Thyroid gland (tissue), 4 donors: ENCODE measurements at places on chromosomes 11 and 22. TPM values are rescaled to one million over a fixed set of nuclear protein-coding genes. Genes with fewer than 3 reads are reported as not detected.
A peak's percentile ranks its signal among the peaks of the same experiment; 100 is the strongest.

- H3K36me3 ChIP-seq, result no peaks in the 10 kb centered on the region
- H3K4me1 ChIP-seq, result peaks cover 3% of the 10 kb centered on the region
- DNase-seq, result no peak
- H3K4me3 ChIP-seq, result no peak overlapping the region
Observed at GRCh38 chr11:13928566-13929251, 33.8 kb upstream of the SPON1 start.

GRCh38 chr22:19464546-19464945 is 14.4 kb downstream of the UFD1 start:
- H3K4me3 ChIP-seq, result no peak overlapping the region
- no peaks in the 10 kb centered on the region for H3K27me3 ChIP-seq
- DNase-seq, result no peak
- peaks cover 61% of the 10 kb centered on the region for H3K36me3 ChIP-seq

- DNase-seq, result no peak
- no peaks in the 10 kb centered on the region for H3K4me1 ChIP-seq
- H3K27me3 ChIP-seq, result no peaks in the 10 kb centered on the region
- no peak overlapping the region for H3K4me3 ChIP-seq
- no peaks in the 10 kb centered on the region for H3K36me3 ChIP-seq
Observed at GRCh38 chr22:38402204-38402603, 52.8 kb downstream of the KCNJ4 start.

DNA sequence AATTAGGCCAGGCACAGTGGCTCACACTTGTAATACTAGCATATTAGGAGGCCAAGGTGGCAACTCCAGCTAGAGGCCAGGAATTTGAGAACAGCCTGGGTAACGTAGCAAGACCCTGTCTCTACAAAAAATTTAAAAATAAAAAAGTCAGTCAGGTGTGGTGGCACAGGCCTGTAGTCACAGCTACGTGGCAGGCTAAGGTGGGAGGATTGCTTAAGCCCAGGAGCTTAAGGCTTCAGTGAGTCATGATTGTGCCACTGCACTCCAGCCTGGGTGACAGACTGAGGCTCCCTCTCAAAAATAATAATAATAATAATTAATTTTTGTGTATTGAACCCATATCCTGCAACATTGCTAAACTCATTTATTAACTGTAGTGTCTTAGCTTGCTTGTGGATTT is 15.3 kb upstream of the TRIM29 start:
- no peak overlapping the region for H3K27ac ChIP-seq
- no peaks in the 10 kb centered on the region for H3K27me3 ChIP-seq
- DNase-seq, result no peak
- H3K4me1 ChIP-seq, result no peaks in the 10 kb centered on the region

GRCh38 chr22:30809086-30809485 is 114.4 kb downstream of the OSBP2 start:
- H3K36me3 ChIP-seq, result no peaks in the 10 kb centered on the region
- no peaks in the 10 kb centered on the region for H3K27me3 ChIP-seq
- no peak overlapping the region for H3K27ac ChIP-seq
- no peak overlapping the region for H3K4me3 ChIP-seq

DNA sequence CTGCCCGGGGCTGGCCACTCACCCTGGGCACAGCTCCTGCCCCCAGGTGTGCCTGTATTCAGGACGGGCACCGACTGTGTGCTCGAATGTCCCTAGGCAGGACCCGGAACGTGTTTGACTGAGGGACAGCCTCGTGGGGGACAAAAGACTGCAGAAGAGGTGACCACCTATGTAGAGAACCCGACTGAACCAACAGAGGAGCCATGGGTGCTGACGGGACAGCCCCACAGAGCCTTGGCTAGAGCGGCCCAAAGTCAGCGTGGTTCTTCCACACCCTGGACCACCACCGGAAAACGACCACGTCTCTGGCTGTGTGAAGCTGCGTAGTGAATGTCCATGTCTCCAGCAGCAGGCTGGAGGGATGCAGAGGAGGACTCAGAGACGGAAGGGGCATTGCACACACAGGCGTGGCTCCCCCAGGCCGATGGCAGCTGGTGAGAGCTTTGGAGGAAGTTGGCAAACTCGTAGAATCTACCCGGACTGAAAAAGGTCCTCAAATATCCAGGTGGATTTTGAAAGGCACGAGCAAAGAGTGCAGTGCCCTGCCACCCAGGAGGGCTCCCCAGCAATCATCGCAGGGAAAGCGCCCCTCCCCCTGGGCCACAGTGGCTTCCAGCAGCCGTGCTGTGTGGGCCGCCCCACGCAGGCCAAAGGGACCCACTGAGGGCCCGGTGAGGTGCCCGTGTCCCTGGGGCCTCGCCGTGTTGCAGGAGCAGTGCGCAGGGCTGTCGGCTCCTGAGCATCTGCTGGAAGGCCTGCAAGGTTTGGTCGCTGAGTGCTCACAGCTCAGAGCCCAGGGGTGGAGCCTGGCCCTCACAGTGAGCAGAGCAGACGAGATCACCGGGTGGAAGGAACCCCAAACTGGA is 17.5 kb upstream of the MUC5B start:
- H3K27ac ChIP-seq, result no peak overlapping the region
- no peaks in the 10 kb centered on the region for H3K4me1 ChIP-seq

- H3K4me1 ChIP-seq, result peaks cover 16% of the 10 kb centered on the region
- no peaks in the 10 kb centered on the region for H3K36me3 ChIP-seq
- H3K27me3 ChIP-seq, result no peaks in the 10 kb centered on the region
- no peak overlapping the region for H3K27ac ChIP-seq
- no peak overlapping the region for H3K4me3 ChIP-seq
- no peak for DNase-seq
Observed at GRCh38 chr22:40082184-40082583, 87.4 kb downstream of the FAM83F start.

DNA sequence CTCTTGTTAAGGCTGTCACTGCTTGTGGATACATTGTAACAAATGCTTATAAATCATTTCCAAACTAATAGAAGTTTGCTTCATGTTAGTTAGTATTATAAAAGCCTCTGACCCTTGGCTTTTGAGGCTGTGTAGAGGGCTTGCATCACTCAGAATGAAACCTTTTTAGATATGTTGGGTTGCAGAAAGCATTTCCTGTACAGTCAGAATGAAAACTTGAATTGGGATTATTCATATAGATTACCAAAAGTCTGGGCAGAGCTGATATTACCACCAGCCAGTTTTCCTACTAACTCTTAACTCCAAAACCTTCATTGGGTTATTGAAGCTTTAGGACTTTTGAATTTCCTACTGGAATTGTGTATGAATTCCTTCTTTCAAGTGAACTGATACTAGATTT is 12.0 kb downstream of the KMT2A start:
- H3K4me3 ChIP-seq, result no peak overlapping the region
- H3K4me1 ChIP-seq, result peaks cover 51% of the 10 kb centered on the region
- no peaks in the 10 kb centered on the region for H3K27me3 ChIP-seq
- no peak for DNase-seq

DNA sequence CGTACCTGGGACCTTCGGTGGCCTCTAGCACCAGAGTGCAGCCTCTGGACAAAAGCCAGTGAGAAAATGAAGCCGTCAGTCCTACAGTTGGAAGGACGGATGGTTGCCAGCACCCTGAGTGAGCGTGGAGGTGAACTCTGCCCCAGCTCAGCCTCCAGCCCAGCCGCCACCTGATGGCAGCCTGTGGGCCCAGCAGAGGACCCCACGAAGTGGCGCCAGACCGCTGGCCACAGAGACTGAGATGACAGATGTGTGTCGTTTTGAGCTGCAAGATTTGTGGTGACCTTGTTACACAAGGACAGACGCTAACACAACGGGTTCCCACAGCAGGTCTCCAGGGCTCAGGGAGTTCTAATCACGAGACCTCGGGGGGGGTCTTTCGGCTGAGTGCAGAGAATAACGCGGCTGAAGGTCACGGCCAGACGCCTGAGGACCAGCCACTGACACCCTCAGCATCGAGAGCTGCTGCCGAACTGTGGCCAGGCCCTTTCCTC is 75.0 kb downstream of the BRD1 start:
- no peaks in the 10 kb centered on the region for H3K36me3 ChIP-seq
- no peak overlapping the region for H3K27ac ChIP-seq
- no peak for DNase-seq
- no peaks in the 10 kb centered on the region for H3K27me3 ChIP-seq
- no peak overlapping the region for H3K4me3 ChIP-seq

- DNase-seq, result no peak
- H3K36me3 ChIP-seq, result no peaks in the 10 kb centered on the region
- H3K4me3 ChIP-seq, result no peak overlapping the region
- H3K27me3 ChIP-seq, result no peaks in the 10 kb centered on the region
- H3K4me1 ChIP-seq, result peaks cover 9% of the 10 kb centered on the region
Observed at GRCh38 chr11:2834503-2835273, 50.9 kb downstream of the CDKN1C start.

DNA sequence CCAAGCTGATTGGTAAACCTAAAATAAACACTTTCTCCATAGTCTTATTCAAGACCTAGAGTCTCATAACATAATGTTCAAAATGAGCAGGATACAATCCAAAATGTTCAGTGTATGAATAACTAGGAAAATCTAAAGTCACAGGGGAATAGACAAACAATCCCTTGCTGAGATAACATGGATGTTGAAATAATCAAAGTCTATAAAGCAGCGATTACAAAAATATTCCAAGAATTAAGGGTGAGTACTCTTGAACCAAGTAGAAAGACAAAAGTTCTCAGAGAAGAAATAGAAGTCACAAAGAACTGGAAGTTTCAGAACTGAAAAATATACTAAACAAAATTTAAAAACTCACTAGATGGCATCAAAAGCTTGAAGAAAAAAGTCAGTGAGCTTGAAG is 561.0 kb downstream of the INSC start:
- no peaks in the 10 kb centered on the region for H3K36me3 ChIP-seq
- no peaks in the 10 kb centered on the region for H3K27me3 ChIP-seq
- DNase-seq, result no peak

GRCh38 chr11:118180300-118180703 is 3.9 kb upstream of the SCN2B start:
- DNase-seq, result peak; percentile 80
- no peaks in the 10 kb centered on the region for H3K36me3 ChIP-seq
- no peak overlapping the region for H3K4me3 ChIP-seq
- H3K4me1 ChIP-seq, result peaks cover 13% of the 10 kb centered on the region
- H3K27me3 ChIP-seq, result no peaks in the 10 kb centered on the region

DNA sequence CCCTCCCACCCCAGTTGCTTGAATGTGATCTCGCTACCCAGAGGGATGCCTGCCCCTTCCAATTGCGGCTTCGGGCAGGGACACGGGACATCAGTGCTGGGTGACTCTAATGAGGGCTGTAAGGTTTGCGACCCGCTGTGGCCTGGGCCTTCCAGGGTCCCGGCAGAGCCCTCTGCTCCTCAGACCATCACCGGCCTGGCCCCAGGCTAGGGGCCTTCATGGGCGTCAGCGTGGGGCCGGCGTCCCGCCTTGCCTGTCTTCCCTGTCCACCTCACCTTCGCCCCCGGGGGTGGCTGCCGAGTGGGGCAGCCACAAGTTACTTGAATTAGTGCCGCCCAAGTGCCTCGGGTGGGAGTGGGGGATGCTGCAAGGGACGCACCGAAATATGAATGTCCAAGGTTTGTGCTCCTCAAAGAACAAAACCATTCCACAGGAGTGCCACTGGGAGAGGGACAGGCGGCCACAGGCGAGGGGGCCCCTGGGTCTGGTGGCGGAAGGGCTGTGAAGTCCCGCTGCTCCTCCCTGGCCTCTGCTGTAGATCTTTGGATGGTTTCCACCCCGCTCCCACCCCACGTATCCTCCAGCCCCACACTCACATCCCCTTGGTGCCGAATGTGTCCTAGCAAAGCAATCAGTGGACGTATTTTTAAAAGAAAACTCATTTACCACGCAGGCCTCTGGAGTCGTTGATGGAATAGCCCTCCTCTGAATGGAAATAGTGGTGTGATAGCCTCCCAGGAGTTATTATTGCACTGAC is 317.1 kb downstream of the NTM start:
- H3K4me1 ChIP-seq, result no peaks in the 10 kb centered on the region
- no peaks in the 10 kb centered on the region for H3K36me3 ChIP-seq

DNA sequence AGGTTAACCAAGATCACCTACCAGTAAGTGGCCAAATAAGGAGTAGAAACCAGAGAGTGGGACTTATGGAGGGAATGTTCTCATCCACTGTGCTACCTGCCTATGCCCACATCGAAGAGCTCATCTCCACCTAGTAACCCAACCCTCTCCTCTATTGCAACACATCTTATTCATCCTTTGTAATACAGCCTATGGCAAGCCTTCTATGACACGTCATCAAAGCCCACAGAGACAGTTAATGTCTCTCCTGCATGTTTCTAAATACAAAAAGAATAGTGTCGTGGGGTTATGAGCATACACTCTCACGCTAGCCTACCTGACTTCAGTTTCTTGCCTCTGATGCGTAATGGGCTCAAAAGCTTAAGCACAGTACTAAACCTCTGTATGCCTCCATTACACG is 1158.1 kb upstream of the TENM4 start:
- H3K4me3 ChIP-seq, result no peak overlapping the region
- no peaks in the 10 kb centered on the region for H3K27me3 ChIP-seq
- no peaks in the 10 kb centered on the region for H3K4me1 ChIP-seq
- no peak for DNase-seq
- no peak overlapping the region for H3K27ac ChIP-seq
- H3K36me3 ChIP-seq, result no peaks in the 10 kb centered on the region

- H3K27me3 ChIP-seq, result no peaks in the 10 kb centered on the region
- no peak overlapping the region for H3K4me3 ChIP-seq
- H3K4me1 ChIP-seq, result no peaks in the 10 kb centered on the region
- H3K27ac ChIP-seq, result no peak overlapping the region
Observed at GRCh38 chr11:8365216-8365941, 101.7 kb upstream of the LMO1 start.

- no peaks in the 10 kb centered on the region for H3K36me3 ChIP-seq
- H3K27me3 ChIP-seq, result no peaks in the 10 kb centered on the region
- no peak overlapping the region for H3K27ac ChIP-seq
- peaks cover 14% of the 10 kb centered on the region for H3K4me1 ChIP-seq
Observed at GRCh38 chr11:94521684-94522083, 9.4 kb downstream of the C11orf97 start.

GRCh38 chr11:90434858-90435257 is 212.0 kb upstream of the CHORDC1 start:
- H3K27me3 ChIP-seq, result no peaks in the 10 kb centered on the region
- no peaks in the 10 kb centered on the region for H3K36me3 ChIP-seq
- no peak overlapping the region for H3K4me3 ChIP-seq
- H3K4me1 ChIP-seq, result no peaks in the 10 kb centered on the region
- peak; percentile 17 for DNase-seq

DNA sequence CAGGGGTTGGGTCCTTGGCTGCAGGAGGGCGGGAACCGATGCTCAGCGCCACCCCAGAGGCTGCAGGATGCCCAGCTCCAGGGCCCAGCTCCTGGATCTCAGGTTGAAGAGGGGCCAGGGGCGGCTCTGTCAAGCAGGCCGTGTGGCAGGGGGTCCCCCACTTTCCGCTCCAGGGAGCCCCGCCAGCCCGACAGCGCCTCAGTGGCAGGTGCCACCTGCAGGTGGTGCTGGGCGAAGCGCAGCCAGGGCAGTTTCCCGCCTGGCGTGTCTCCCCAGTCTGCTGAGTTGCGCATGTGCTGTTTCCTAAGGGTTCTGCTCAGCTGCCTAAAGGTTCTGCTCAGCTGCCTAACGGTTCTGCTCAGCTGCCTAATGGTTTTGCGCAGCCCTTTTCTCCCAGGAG is 442.1 kb downstream of the POTEH start:
- no peak for DNase-seq
- H3K4me1 ChIP-seq, result no peaks in the 10 kb centered on the region
- no peaks in the 10 kb centered on the region for H3K27me3 ChIP-seq
- no peak overlapping the region for H3K4me3 ChIP-seq

- H3K36me3 ChIP-seq, result no peaks in the 10 kb centered on the region
- H3K4me3 ChIP-seq, result peak overlapping the region; percentile 39
Observed at GRCh38 chr11:101126551-101127196, 2.9 kb downstream of the PGR start.

The IGSF9B gene
- 13.4 TPM for total RNA-seq

The TMPRSS4 gene
- total RNA-seq, result 1.1 TPM

The FAM181B gene
- total RNA-seq, result 1.8 TPM

The OR51B4 gene
- total RNA-seq, result not detected

The C22orf31 gene
- not detected for total RNA-seq

The ARHGEF17 gene
- 65.6 TPM for total RNA-seq

The CDHR5 gene
- total RNA-seq, result not detected

The SAA4 gene
- not detected for total RNA-seq

The PKNOX2 gene
- 20.4 TPM for total RNA-seq
